Activated CD8-positive, alpha-beta memory T cell treated with anti-CD3 and anti-CD28 coated beads, Interleukin-2, amount 50 U/mL, for 4 hours (primary cell): ENCODE measurements at places on chromosomes 2 and 18.

DNA sequence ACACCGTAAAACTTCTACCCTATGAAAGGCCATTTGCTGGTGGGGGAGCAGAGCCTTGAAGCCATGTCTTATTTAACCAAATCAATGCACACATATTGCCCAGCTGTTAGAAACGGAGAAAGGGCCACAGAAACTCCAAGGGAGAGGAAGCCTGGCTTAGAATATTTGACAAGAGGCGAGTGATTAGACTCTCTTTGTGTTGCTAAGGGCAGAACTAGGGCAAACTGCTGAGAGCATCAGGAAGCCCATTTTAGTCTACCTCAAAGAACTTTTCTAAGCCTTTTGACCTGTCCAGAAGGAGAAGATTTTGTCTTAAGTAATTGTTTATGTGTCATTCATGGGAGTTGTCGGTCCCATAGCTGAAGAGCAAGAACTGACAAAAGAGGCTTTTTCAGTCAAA, 54.4 kb upstream of the CELF4 start:
- DNase-seq, result no peak

DNA sequence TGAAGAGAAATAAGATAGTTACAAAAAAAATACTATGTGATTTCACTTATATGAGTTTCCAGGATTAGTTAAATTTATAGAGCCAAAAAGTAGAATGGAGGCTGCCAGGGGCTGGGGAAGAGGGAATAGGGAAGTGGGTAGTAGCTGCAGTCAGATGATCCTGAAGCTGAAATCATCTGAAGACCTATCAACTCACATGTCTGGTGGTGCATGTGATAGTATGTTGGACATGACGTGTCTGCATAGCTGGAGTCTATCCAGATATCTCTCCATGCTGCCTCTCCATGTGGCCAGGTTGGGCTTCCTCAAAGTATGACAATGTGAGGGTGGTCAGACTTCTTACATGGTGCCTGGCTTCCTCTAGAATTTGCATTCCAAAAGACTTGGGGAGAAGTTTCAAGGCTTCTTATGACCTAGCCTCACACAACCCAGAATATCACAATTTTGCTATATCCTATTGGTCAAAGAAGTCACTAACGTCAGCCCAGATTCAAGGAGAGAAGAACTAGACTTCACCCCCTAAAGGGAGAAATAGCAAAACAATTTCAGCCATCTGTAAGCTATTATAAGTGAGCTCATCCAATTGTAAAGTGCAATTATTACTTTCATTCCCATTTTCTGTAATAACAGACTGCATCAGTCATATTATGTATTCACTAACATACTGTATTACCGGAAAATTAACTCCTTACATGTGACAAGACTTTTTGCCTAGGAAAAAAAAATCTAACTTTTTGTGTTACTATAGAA, 14.0 kb upstream of the ZNF396 start:
- DNase-seq, result no peak

GRCh38 chr2:71882236-71882946, 265.3 kb downstream of the CYP26B1 start:
- DNase-seq, result no peak

DNA sequence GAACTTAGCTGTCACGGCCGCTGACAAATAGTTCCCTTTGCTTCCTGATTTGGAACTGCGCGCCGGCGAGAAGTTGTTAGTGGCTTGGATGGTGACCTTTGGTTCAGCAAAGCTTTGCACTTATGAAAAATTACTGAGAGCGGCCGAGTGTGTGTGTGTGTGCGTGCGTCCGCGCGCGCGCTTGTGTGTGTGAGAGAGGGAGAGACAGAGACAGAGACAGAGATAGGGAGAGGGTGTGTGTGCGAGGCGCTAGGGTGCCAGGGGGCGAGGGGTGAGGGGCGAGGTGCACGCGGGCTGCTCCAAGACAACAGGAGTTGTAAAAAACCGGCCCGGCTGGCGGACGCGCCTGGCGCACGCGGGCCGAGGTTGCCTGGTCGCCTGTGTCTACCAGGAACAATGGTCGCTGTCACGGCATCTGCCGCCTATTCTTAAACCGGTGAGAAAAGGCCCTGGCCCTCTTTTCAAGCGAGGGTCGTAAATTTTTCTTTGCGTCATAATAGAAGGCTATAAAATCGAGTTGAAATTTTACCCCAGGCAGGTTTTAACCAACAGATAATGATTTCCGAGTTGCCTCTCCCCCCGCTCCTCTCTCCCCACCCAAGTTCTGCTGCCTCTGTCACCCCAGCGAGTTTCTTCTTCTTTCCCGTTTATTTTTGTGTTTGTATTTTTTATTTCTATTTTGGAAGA, 535 bp downstream of the HOXD3 start:
- no peak for DNase-seq

GRCh38 chr2:31414601-31415241, at the start of gene XDH:
Gene XDH, minus strand, starts transcription at chr2:31414742. Its CDS starts 76 bp downstream, at chr2:31414666.
- no peak for DNase-seq

DNA sequence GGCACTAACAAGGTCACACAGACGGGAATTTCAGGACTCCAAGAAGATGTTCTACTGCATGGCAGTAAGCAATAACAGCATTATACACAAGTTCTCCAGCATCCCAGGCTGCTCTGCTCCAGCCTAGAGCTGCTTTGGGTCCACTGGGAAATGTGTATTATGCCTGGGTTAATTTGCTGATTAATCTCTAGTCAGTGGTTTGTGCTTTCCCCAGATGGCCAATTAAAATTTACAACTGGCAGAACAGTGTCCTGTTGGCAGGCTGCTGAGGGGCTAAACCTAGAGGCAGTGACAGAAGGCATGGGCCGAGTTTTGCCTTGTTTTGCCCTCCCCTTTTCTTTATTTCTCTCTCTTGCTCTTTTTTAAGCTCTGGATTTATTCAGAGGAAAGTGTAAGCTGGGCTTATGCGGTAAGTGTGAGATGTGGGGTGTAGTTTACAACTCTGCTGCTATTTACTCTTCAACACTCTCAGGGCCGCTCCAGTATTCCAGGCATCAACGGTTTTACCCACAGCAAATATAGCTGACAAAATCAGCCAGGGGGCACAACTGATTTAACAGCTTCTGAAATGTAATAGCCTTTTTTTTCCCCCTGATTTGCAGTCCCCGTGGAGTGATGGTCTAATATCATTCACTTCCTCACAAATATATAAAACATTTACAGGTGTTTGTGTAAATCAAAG, 348.0 kb downstream of the GPD2 start:
- DNase-seq, result no peak

DNA sequence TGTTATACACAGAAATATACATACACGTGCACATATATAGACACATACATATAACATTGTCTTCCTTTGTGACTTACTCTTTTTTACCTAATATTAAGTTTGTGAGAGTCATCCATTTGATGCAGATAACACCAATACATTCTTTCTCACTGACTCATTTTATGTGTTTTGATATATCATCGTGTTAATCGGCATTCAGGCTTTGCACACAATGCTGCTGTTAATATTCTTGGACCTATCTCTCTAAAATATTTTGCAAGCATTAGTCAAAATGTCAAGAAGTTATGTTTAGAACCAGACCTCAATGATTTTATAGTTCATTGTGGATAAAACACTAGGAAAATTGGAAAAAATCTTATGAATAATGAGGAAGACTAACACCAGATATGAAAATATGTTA, 441.1 kb downstream of the LRATD1 start:
- no peak for DNase-seq

- no peak for DNase-seq
Observed at GRCh38 chr18:32674491-32674890, 98.3 kb downstream of the KLHL14 start.

DNA sequence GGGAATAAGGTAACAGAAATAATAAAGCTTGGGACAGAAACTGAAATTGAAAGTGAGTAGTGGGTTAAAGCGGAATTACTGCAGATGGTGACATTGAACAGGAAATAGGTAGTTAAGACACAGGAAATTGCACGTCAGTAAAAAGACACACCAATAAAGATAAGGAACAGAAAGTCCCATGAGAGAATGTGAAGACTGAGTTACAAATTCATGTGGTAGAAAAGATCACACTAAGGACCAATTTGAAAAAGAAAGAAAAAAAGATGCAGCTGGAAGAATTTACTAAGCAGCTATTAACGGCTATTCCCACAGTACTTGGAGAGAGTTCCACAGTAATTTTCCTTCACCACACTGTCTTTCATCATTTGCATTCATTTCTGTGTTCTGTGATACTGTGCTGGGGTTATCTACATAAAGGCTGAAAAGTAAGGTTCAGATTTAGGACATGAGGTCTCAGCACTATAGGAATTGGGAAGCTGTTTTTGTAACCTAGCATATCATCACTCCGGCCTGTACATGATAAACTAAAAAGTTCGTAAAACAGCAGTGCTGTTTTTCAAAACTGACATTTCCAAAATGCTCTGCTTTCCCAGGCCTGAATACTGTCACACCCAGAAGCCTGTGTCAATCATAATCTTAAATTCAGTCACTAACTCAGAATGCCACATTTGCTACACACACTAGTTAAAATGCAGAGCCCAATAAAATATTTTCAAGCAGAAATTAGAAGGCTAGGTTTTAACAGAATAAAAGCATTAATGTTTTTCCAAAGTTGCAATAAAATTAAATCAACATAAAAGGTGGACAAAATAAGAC, 42.9 kb downstream of the SRBD1 start:
- DNase-seq, result no peak

- no peak for DNase-seq
Observed at GRCh38 chr2:180169474-180169873, 162.4 kb upstream of the CWC22 start.

DNA sequence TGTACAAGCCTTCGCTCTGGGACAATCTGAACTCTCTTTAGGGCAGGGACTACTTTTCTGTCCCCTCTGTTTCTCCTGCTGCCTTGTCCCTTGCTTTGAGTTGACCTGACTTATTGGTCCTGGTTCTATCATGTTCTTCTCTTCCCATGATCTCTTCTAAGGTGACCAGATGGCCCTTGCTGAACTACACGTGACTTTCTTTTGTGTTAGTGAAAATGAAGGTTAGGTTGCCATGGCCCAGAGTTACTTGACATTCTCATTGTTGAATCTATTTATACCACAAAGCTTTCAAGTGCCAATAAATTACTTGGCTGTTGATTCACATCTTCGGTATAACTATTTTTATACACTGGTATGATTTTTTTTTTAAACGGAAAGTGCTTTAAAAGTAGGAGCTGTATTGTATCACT, 24.4 kb downstream of the MRPL33 start:
- no peak for DNase-seq

GRCh38 chr2:2892378-2892777, 485.2 kb downstream of the EIPR1 start:
- no peak for DNase-seq

GRCh38 chr2:134365356-134365755, 111.5 kb downstream of the MGAT5 start:
- no peak for DNase-seq
